NCI-H460 (cell line): ENCODE measurements at places on chromosomes 1 and 21.
A peak's percentile ranks its signal among the peaks of the same experiment; 100 is the strongest.

- DNase-seq, result peak; percentile 44
Observed at GRCh38 chr1:155277902-155278688, 832 bp downstream of the HCN3 start.

DNA sequence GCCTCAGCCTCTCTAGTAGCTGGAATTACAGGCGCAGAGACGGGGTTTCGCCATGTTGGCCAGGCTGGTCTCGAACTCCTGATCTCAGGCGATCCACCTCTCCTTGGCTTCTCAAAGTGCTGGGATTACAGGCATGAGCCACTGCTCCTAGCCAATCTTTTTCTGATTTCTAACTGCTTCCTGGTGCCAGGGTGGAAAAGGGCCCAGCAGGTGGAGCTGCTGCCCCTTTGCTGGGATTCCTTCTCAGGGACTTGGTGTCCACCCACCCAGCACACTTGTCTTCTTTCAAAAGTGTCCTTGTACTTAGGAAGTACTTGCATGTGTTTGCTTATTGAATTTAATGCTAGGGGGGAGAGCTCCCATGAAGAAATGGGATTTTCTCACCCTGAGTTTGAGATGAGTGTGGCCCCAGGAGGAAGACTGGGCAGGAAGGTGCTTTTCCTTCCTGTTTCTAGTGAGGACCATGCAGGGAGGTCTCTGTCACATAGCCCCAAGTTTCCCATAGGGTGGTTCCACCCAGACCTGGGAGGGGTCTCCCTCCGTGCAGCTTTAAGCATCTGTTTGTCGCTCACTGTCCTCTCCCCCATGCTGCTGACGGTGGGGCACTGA is 14.2 kb downstream of the UTP11 start:
- DNase-seq, result peak; percentile 25

GRCh38 chr1:27862671-27863537 is 9.4 kb upstream of the THEMIS2 start:
- DNase-seq, result no peak

GRCh38 chr21:22235866-22236590 is 1237.8 kb downstream of the NCAM2 start:
- no peak for DNase-seq

- DNase-seq, result no peak
Observed at GRCh38 chr1:14281412-14281811, 317.1 kb upstream of the KAZN start.

DNA sequence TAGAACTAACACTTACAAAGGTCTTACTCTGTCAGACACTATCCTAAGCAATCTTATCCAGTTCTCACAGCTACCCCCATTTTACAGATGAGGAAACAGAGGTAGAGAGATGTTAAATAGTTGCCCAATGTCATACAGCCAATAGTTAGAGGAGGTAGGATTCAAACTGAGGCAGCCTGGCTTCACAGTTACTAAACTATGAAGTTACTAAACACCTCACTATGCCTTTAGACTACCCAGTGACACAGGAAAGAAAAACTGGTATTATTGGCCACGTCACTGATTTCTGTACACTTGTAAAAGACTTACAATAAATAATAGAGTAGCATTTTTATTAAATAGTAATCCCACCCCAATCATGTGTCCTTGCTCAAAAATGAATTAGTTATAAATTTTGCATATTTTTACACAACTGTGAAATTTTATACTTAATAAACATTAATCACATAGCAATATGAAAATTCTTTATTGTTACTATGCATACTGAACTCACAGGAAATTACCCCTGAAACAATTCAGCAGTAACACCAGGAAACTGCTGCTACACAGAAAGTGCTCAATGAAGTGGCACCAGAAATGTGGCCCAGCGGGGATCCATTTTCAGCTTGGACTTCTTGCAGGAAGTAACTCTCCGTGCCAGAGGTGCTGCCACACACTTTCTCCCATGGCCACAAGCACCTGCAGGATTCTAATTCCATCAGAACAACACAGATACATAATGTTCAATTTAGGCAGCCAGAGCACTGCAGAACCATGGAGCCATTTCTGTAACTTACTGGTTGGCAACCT is 69.4 kb downstream of the VAV3 start:
- DNase-seq, result no peak

DNA sequence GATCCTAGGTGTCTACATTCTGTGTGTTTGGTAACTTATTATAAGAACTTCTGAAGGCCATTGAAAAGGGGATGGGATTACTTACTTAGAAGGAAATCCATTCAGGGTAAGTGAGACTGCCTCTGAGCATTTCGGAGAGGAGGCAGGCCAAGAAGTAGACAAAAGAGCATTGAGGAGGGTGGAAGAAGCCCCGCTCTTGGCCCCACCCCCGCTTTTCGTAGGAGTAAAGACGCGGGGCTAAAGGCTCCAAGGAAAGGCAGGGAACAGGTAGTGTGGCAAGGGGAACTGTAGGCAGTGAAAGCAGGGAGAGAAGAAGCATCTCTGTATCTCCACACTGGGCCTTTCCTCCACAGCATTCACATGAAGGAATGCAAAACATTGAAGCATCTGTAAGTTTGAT is 51.8 kb upstream of the GRIK1 start:
- no peak for DNase-seq

DNA sequence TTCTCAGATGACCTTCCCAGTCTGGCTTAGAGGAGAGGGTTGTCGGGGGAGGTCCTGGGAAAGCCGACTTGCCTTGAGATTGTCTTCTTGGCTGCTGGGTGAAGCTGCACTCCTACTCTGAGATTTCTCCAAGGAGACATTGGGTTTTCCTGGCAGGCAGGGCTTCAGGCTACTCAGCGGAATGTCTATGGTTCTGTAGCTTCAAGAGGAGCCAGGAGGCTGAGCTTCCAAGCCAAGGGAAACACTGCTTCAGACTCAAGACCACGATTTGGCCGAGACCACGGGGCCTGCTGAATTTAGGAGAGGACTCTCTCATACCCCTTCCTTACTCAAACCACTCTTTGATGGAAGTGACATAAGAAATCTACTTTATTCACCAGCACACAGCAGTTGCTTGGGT is 67.8 kb downstream of the NTMT2 start:
- no peak for DNase-seq

DNA sequence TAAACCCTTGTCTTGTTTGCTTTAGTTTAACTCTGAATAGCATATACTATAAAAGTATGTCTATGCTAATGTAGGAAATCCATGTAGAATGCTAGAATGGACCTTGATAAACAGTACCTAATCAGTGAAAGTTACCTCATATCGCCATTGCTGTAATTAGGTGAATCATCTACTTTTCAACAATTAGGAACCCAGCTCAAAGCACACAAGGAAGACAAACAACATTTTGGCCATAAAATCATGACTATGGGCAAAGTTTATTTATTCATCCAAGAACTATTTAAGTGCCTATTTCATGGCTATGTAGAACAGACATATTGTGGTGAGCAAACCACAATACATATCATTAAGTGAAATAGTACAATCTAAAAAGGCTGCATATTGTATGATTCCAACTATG is 1043.2 kb downstream of the BRINP3 start:
- no peak for DNase-seq

- DNase-seq, result no peak
Observed at GRCh38 chr1:182259229-182259872, 132.2 kb downstream of the GLUL start.

GRCh38 chr1:2554621-2555387 is 1.4 kb upstream of the TNFRSF14 start:
- DNase-seq, result no peak

DNA sequence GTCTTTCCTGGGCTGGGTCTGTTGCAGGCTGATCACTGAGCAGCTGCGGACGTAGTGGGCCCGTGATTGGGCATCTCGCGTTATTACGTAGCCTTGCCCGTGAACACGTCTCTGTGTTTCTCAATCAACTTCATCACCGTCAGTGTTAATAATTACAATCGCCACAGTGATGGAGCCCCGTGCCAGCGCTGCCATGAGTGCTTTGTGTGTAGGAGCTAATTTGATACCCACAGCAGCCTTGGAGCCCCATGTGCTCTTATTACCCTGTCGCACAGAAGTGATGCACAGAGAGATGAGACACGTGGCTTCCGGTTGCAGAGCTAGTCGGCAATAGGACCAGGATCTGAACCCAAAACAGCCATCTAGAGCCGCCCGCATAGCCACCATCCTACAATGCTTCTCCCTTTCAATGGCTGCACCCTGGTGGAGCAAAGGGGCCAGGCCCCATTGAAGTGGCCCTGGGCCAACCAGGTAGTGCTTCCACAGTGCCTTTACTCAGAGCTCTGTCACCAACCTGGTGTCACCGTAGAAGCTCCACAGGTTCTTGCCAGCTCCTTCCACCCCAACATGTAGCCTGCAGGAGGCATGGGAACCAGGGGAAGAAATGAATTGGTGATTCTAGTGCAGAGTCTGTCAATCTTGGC is 398.5 kb upstream of the VAMP3 start:
- no peak for DNase-seq

DNA sequence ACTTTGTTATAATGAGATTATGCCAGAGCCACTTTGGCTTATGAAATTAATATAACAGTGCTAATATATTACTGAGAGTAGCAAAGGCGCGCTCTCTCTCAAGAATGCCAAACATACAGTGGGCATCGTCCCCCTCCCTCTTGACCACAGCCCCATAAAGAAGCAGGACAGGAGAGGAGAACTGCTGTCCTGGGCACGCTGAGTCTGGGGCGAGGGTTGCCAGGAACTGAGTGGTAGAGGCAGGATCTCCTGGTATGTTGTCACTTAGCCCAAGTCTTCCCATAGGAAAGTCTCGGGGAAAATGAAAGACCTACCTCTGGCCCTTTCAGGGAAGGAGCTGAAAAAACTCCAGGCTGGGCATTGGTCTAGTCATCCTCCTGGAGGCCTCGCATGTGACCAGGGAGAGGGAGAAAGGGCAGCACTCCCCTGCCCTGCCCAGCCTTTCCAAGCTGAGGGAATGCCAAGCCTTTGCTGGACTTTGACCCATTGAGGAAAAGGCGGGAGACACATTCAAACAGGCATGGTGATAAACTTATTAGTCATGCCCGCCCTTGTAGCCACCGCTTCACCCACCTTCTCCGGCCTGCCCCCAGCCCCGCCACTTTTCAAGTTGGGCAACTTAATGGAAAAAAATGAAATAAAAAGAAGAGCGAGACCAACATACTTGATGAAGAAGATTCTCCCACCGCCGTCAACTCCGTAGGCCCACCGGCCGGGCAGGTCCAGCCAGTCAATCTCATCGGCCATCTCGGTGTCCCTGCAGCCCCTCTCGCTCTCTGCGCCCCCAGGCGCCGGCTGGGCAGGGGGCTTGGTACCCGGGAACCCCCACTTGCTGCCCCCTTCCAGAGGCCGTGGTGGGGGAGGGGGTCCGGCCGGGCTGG is 17.4 kb upstream of the PLEKHA6 start:
- no peak for DNase-seq

- peak; percentile 97 for DNase-seq
Observed at GRCh38 chr1:150560576-150561253, 11.5 kb downstream of the ADAMTSL4 start.

- DNase-seq, result no peak
Observed at GRCh38 chr1:238582816-238583215, 692.1 kb upstream of the ZP4 start.

GRCh38 chr1:93707956-93708355 is 26.3 kb upstream of the BCAR3 start:
- DNase-seq, result no peak

DNA sequence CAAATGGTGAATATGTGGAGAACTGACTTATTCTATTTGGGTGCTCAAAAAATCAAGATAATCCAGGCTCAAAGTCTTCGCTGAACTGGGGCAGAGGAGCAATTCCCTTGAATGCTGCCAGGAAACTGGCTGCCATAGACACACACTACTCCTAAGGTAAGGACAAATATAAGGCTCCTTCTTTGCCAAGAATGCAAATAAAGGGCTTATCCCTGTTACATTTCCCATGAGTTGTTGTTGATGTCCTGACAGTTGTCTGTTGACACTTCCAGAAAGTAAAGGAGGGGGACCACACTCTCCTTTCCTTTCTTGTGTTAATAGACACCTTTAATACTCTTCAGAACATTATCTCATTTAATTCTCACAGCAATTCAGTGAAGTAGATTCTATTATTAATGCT is 212.2 kb upstream of the PTBP2 start:
- no peak for DNase-seq

GRCh38 chr1:44354268-44354839 is 703 bp downstream of the ERI3 start:
- DNase-seq, result no peak

GRCh38 chr21:42037943-42038342 is 27.8 kb upstream of the ZBTB21 start:
- DNase-seq, result no peak

- DNase-seq, result no peak
Observed at GRCh38 chr1:15029036-15029435, 124.5 kb upstream of the TMEM51 start.

- peak; percentile 32 for DNase-seq
Observed at GRCh38 chr1:32538887-32539583, at the start of gene ZBTB8A. Gene ZBTB8A (plus strand): TSS chr1:32539427. CDS start chr1:32592932, 53,505 bp downstream.

- DNase-seq, result no peak
Observed at GRCh38 chr1:186568221-186568620, 107.3 kb upstream of the PDC start.

GRCh38 chr1:184986250-184986649 is 11.9 kb upstream of the NIBAN1 start:
- DNase-seq, result peak; percentile 13

GRCh38 chr1:237341391-237341790 is 299.4 kb downstream of the RYR2 start:
- no peak for DNase-seq

- DNase-seq, result no peak
Observed at GRCh38 chr1:245698116-245698515, 543.3 kb downstream of the KIF26B start.

DNA sequence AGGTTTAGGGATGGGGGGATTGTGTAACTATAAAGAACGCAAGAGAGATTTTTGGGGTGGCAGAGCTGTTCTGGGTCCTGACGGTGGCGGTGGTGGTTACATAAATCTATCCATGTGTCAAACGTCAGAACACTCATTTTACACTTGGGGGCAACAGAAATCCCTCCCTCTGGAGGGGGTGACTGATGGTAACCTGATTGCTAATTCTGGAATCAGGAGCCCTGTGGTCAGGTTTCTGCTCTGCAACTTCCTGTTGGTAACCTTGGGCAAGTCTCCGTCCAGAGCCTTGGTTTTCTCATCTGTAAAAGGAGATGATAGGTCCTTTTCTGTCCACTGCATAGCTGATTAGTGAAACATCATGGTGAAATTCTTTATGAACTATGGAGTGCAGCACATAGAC is 40.9 kb downstream of the ALPL start:
- no peak for DNase-seq

GRCh38 chr1:242745079-242745478 is 220.6 kb upstream of the PLD5 start:
- DNase-seq, result no peak
